ENCODE measurements at places on chromosomes 4 and X.

DNA sequence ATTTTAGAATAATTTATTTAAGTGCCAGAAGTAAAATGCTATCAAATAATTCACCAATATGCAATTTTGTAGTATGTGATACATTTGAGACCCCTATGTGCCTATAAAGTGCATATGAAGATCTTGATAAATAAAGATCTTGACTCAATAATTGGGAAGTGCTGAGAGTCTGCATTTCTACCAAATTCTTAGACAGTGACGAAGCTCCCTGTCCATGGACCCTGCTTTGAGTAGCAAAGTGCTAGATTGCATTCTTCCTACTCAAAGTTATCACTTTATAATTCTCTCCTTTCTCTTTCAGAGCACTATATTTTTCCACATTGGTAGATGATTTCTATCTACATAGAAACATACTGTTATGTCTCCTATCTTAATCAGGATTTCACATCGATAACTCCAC is 1393.9 kb downstream of the ARAP2 start:
- no peak for DNase-seq

DNA sequence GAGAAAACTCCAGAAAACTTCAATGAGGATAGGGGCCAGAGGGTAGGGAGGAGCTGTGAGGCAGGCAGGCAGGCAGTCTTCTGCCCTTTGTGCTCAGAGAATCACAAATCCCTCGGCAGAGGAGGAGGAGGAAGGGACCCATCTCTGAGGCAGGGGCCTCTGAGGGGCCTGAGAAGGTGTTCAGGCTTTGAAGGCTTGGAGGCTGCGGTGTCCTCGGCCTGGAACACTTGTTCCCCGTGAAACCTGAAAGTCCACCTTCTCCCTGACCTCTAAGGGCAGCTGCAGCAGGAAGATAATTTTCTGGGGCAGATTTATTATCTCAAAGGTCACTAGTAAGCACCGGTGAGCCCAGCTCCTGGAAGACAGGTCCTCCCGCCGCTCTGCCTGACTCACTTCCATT is 200.3 kb upstream of the BCOR start:
- DNase-seq = no peak

- peak; percentile 78 for DNase-seq
Measured at GRCh38 chr4:2009651-2010233, 968 bp upstream of the NELFA start.

DNA sequence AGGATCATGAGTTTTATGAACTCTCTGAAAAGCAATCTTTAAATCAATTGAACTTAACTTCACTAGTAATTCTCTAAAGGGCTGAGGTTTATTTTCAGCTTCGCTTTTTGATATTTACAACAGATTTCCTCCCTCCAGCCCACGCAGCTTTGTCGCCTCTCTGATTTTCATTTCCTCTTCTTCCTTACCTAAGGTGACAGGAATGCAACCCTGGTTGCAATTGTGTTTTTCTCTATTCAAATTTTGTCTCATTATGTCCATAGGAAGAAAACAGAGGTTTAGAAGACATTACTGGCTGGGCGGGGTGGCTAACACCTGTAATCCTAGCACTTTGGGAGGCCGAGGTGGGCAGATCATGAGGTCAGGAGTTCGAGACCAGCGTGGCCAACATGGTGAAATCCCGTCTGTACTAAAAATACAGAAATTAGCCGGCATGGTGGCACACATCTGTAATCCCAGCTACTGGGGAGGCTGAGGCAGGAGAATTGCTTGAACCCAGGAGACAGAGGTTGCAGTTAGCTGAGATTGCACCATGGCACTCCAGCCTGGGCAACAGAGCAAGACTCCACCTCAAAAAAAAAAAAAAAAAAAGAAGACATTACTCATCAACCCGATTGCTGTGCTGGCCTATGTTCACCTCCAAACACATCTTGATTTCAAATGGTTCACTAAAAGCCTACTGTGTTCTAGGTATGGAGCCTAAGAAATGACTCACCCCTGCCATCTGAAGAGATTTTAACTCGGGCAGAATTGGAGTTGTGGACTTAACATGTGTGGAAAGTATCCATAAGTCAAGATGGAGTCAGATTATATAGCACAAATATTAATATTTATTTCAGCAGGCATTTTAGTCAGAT is 36.8 kb downstream of the VSIG4 start:
- no peak for DNase-seq

DNA sequence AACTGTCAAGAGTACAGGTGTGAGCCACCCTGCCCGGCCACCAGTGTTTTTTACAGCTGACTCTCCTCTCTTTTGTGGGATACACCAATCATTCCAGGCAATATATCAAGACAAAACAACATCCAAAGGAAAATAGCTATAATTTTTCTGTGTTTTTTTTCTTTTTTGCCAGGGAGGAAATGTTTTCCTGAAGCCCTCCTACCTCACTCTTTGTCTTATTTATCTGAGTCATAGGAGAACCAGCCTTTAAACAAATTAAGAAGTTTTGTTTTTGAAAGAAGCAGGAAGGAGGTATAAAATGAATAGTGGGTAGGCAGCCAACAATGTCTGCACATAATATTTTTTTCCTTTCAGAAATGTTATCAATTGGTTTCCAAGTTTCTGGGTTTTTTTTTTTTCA is 493.9 kb downstream of the CCSER1 start:
- peak; percentile 93 for DNase-seq

DNA sequence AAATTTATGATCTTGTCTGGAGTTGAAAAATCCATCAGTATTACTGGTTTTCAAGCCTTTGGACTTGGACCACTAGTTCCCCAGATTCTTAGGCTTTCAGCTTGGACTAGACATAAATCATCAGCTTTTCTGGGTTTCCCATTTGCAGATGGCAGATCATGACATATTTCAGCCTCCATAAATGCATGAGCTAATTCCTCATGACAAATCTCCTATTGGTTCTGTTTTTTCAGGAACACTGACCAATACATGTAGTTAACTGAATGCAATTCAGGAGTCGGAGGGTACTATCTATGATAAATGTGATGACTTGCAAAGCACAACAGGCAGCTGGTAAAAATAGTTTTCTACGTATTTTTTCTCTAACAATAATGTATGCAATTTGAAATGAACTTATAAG is 635.6 kb downstream of the TRAM1L1 start:
- DNase-seq = no peak

DNA sequence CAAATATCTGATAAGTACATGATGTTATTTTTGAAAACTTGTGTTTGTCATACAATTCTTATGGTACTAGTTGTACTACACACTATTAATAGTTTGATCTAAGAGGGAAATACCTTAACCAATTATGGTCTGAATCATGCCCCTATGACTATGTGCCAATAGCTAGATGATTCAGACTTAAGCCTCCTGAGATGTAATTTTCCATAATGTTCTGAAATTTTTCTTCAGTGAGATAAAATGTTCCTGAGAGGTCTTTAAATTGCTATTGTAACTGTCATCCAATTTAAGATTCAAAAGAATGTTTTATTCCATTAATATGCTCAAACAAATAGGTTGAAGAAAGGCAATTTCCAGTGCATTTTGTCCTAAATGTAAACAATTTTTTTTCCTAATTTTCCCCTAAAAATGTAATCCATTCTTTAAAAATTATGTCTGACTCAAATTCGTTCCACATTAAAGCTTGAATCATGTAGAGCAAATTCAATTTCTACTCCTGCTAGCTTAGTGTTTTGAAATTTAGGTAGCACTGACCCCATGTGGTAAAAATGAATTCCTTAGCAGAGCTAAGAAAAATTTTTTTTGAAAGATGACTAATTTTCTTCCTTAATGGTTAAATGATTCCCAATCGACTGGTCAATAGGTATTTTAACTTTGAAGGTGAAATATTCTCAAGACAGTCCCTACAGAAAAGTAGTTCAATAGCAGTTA is 49.1 kb downstream of the APOOL start:
- DNase-seq = peak; percentile 50

DNA sequence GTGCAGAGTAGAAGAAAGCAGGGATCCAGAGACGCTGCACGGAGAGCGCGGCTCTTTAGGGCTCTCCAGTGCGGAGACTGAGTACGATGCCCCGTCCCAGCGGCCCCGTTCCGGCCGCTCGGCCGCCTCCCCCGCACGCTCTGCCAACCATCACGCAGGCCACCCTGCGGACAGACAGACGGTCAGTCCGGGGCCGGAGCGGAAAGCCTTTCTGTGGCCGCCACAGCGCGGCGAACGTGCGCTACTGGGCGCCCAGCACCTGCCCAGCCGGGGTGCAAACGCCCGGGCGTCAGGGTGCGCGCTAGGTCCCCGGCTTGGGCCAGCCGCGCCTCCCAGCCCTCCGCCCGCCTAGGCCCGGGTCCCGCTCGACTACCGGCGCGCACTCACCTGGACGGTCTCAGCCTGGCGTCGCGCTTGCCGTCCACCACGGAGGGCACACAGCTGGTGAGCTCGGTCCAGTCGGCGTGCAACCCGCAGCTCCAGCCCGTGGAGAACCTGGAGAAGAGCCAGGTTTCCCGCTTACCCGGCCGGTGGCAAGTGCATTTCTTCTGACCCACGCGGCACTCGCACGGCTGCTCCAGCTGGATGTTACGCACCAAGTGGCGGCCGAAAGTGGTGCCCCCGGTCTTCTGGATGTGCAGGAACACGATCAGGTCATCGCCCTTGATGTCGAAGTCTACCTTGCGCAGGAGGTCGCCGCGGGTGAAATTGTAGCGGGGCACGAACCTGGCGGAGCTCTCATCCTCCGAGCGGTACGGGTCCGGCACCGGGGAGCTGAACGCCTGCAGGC is 1.8 kb downstream of the HS6ST2 start:
- no peak for DNase-seq

- DNase-seq = no peak
Measured at GRCh38 chrX:105515561-105515960, 295.1 kb upstream of the TEX13A start.

- DNase-seq = peak; percentile 75
Measured at GRCh38 chr4:17817027-17817426, 6.2 kb downstream of the NCAPG start.

DNA sequence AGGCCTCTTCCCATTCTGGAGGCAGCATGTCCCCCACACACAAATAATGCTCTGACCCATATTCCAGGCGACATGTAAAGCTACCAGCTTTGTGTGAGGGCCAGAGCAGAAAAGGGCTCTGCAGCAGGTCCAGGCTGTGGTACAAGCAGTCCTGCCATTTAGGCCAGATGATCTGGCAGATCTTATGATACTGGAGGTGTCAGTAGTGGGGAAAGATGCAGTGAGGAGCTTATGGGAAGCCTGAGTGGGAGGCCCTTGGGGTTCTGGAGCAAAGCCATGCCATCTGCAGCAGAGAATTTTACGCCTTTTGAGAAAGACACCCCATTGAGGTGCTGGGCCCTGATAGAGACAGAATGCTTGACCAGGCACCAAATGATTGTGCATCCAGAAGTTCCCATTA is 7.7 kb downstream of the SYN1 start:
- no peak for DNase-seq

GRCh38 chr4:85407546-85407945 is 67.4 kb upstream of the ARHGAP24 start:
- peak; percentile 30 for DNase-seq

DNA sequence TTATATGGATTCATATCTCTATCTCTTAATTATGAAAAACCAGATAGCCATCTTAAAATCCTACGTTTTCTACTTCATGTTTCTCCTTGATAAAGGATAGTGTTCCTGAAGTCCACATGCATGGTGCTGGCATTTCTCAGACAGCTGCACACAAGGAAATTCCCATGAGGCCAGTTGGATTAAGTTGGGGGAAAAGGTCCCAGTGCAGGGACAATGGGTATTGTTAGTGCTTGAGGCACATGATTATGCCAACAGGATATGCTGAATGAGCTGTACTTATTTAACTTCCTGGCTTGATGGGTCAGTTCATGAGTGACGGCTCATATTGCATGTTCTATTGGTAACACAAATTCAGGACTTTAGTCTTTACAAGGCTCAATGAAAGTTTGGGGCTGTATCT is 913.9 kb upstream of the NDST4 start:
- DNase-seq = peak; percentile 86

DNA sequence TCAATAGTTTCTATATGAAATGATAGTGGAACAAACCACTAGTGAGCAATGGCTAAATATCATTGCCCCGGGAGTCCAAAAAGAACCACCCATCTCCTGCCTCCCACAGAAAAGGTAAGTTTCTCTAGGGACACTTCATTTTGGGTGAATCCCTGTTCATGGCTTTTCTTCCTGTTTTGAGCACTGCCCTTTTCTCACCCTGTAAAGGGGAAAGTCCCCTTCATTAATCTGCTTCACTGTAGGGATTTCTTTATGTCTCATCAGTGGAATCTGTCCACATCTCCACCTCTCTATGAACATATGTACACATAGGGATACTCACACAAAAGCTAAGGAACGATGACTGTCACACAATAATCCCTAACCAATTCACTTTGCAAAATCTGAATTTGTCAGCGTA is 28.6 kb downstream of the MAGED4 start:
- no peak for DNase-seq

DNA sequence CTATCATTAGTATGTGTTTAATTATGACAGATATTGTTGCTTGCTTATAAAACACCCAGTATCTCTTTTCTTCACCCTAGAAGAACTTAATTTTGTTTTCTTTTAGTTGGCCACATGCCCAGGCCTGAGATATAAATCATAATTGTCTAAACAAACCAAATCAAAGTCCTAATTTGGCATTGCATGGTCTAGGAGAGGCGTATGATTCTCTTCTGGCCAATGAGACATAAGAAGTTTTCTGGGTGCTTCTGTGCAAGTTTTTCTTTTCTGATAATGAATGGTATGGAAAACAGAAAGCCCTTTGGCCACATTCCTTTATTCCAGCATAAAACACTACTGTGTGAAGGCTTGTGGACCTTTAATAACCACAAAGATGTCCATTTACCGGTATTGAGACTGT is 192.9 kb upstream of the CTSO start:
- no peak for DNase-seq

DNA sequence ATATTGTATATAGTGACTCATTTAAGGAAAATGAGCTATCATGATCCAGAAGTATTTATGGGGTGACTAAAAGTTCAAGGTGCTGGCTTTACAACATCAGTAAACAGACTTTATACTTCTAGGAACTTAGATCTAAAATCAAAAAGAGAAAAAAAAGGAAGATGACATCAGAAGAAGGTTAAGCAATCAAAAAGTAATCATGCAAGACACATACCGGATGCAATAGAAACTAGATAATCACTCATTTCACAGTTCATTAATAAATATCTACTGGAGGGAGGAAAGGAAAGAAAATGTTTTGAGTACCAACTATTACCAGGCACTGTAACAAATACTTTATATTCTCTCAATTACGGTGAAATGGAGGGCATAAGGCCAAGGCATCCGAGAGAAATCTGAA is 276.4 kb downstream of the SPRY1 start:
- DNase-seq = no peak

DNA sequence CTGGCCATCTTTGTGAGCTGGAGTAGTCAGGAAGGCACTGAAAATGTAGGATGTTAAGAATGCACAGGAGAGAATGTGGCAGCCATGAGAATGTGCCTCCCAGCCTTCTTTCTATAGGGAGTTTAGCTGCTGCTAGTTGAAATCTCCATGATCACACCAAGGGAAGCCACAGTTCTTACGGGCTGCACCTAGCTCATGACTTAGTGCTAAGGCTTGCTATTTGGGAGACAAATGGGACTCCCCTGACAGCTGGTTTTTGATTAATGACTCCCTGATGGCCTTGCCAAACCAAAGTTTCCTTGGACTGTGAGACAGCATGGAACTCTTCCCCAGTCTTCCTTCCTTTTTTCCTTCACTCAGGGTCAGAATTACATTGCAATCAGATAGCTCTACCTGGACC is 9.2 kb downstream of the CTSO start:
- DNase-seq = no peak

Data from endothelial cell of umbilical vein (primary cell).